ENCODE measurements at places on chromosomes 3 and 15.

- DNase-seq = no peak
These were observed 5.9 kb downstream of the FLNB start for GRCh38 chr3:58013973-58014649.

DNA sequence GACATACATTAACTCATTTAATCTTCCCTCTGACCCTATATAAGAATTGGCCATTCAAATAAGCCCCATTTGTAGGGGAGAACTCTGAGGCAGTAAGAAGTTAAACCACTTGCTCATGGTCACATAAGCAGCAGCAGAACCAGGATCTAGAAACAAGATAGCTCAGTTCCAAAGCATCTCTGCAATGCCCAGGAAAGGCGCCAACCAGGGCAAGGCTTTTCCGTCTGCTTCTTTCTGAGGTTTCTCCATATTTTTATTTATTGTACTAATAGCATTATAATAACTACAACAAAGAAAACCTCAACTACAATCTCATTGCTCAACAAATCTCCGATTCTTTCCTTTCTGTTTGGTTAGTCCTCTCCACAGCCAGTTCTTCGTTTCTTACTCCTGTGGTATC is 4.3 kb upstream of the UBE2E2 start:
- DNase-seq = no peak

- no peak for DNase-seq
These were observed 53.5 kb upstream of the WNT5A start for GRCh38 chr3:55540579-55540978.

DNA sequence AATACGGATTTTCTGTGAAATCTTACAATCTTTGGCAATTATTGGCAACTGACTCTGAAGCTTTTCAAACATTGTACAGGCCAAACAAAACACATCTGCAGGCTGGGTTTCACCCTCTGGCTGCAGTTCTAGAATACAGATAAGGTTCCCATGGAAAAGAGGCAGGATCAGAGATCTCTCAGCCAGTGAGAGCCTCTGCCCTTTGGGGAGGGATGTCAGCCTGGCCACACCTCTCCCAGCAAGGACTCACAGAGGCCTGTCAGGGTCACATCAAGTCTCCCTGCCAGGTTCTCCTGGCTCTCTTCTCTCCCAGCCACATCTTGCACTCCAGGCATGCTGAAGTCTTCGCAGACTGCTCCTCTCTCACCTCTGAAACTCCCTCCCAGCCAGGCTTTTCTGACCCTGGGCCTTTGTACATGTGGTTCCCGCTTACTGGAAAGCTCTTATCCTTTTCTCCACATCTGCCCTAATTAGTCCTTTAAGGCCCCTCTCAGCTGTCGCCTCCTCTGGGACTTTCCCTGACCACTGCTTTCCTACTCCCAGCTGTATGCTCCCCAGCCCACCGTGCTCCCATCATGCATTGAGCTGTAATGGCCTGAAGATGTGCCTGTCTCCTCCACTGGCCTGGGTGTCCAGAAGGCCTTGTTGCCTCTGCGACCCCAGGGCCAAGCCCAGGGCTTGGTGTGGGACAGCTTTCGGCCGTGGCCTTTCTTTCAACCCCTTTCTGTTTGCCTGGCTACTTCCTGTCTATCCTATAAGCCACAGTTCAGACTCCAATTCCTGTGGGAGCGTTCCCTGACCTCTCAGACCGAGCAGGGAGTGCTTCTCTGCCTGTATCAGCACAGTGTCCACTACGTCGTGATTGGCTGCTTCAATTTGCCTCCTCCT is 4.3 kb downstream of the RBP1 start:
- peak; percentile 32 for DNase-seq

GRCh38 chr3:194198938-194199337 is 63.0 kb downstream of the HES1 start:
- no peak for DNase-seq

- DNase-seq = no peak
These were observed 14.4 kb upstream of the TSPAN3 start for GRCh38 chr15:77085297-77085696.
